ENCODE measurements at places on chromosomes 11 and 22. TPM values are rescaled to one million over a fixed set of nuclear protein-coding genes. Genes with fewer than 3 reads are reported as not detected.
A peak's percentile ranks its signal among the peaks of the same experiment; 100 is the strongest.

DNA sequence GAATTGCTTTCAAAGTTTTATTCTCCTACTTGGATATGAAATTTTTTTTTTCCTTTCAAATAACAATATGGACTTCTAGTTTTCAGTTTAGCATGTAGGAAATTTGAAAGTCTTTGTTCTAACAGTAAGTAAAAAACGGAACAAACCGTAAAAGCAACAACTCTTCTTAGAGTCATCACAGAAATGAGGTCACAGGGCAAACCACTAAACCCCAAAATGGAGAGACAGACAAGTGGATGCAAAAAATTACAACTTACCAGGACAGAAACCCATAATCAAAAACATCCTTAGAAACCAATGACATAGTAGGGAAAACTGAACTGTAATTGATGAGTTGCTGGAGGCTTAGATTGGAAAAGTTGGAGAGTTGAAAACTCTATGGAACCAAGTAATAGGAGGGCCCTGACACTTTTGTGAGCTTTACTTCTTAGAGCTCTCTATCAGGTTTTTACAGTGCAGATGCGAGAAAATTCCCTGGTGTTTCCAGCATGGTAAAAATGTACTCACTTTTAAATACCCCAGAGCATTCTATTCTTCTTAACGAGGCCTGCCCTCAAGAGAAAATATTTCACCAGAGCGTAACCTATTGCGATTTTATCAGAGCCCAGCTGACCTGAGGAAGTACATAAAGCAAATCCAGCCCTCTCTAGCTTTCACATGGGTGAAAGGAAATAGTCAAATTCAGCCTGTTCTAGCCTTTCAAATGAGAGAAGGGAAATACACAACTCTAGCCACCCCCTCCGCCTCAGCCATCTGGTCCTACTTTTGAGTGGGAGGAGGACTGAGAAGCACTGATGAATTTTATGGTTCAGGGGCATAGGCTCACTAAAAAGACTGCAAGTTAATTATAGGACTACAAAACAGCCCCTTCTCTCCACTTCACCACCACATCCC is 39.1 kb downstream of the CASP12 start:
- no peak for DNase-seq

PPM1F gene
- 53.9 TPM for total RNA-seq

GRCh38 chr11:2975594-2975993 is 16.5 kb downstream of the NAP1L4 start:
- DNase-seq: peak; percentile 33

GRCh38 chr11:12467610-12468009 is 90.2 kb downstream of the PARVA start:
- no peak for DNase-seq

ARL2 gene
- 131 TPM for total RNA-seq

DNA sequence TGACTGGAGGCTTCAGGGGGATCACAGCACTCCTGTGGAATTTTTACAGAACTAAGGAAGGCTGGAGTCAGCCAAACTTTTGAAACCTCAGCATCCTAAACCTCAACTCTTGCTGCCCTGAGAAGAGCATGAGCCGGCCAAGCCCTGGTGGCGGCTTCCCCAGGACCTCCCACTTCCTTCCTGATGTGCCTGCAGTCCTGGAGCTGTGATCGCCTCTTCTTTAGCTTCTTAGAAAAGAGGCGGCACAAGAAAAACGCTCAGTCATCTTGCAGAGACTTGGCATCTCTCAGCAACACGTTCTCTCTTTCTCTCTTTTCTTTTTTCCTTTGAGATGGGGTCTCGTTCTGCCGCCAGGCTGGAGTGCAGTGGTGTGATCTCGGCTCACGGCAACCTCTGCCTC is 40.4 kb upstream of the AMPD3 start:
- DNase-seq: peak; percentile 35

DNA sequence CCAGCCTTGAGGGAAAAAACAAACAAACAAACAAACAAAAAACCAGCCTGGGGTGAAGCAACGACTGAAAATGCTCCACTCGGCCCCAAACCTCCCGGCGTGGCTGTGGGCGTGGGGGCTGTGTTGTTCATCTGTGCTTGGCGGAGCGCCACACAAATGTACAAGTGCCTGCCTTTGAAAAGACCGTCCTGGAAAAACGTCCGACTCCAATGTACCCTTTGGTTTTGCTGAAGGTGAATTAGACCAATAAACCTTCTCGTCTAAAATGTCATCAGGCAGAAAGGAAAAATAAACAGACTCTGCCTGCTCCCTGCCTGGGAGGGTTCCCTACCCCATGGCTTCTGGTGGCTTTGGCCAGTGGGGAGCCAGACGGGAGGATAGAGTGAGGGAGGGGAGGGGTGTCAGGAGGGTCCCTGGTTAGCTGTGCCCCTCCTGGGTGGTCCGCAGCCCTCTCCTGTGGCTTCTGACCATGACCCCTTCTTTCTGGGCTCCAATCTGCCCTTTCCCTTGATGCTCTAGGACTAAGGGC is 93.9 kb downstream of the TRMU start:
- DNase-seq: no peak

DNA sequence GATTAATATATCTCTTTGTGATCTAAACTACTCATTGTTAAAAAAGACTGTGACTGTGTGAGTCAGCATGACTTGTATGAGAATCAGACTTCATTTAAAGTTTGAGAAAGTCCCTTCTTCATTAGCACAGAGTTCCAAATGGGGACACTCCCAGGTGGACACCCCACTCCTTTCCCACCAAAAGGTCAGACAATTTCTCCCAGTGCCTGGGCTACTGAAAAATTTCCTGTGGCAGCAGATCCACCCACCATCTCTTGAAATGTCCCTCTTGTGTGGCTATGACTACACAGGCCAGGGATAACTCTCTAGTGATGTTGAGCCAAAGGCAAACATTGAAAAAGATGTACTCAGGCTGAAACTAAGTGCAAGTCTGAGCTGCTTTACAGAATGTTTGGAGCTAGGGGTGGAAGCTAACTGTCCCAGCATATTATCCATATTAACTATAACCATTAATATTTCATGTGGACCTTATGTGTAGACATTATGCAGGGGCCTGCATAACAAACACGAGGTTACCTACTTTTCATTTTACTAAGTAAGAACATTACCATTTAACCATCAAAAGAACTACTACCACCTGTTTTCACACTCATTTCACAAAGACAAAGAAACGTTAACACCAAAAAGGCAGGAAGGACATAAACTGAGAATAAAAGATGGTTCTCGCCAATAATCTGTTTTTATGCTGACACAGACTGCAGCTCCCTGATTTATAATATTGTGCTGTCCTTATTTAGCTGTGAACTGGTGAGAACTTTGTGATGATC is 44.8 kb downstream of the MMP20 start:
- no peak for DNase-seq

DBX1 gene
- 2.3 TPM for total RNA-seq

HBG1 gene
- total RNA-seq: 7.5 TPM

- DNase-seq: no peak
Measured at GRCh38 chr11:1770528-1770927, 6.8 kb upstream of the CTSD start.

GRK2 gene
- 47.8 TPM for total RNA-seq

PARVB gene
- 43.1 TPM for total RNA-seq

DNA sequence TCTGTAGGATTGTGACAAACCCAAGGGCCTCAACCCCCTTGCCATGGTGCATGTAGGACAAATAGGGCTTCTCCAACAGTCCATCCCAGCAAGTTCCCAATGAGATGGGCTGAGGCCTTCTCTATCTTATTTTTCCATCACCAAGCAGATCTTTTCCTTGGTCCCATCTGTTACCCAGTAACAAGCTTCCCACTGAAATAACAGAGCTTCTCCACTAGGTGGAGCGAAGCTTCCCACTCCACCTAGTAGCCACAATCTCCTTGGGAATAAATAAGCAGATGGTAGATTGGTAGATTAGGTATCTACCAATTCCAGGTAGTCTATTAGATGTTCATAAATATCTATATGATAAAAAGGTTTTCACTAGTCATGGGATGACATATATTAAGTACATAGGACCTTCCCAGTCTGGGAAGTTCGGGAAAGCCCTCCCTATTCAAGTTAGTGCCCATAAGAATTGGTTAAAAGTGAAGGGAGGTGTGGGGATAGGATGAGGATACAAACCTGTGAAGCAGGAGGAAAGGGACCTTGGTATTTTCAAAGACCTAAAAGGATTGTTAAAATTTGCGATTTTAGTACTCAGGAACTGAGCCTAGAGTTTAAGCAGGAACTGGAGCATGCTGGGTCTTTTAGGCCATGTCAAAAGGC is 5.9 kb upstream of the OR52L1 start:
- DNase-seq: peak; percentile 2

- no peak for DNase-seq
Measured at GRCh38 chr11:59193587-59194130, 19.1 kb downstream of the MPEG1 start.

DNA sequence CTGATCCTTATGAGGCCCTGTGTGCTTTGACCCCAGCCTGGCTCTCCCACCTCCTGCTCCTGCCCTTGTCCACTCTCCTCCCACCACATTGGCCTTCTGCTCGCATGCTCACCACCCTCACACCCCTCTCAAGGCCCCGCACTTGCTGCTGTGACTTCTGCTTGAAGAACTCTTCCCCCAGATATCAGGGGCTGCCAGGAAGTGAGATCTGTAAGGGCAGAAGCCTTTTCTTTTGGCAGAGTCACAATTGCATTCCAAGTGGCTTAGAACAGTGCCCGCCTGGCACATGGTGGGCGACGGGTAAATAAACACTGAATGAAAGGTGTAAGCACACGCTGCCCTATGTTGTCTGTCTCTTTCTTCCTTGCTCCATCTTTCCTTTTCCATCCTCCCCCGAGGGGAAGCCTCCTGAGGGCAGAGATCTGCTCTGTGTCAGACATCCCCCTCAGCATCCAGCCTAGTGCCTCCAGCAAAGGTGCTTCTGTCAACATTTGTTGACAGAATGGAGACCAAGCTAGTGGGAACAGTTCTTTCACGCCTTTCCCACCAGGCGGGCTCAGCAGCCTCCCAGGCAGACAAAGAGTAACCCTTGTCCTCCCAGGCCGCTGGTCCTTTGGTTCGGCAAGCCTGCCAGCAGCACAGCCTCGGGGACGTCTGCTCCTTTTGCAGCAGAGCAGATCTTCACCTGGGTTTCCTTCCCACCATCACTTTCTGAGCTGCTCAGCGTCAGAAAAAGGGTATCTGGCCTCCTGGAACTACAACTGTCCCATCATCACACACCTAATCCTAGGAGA is 10.0 kb upstream of the PEX26 start:
- no peak for DNase-seq

EML3 gene
- 11.2 TPM for total RNA-seq

MUC5B gene
- 159 TPM for total RNA-seq

- no peak for DNase-seq
Measured at GRCh38 chr22:49724030-49724892, 103.4 kb downstream of the BRD1 start.

GRCh38 chr22:19923914-19924513 is 17.6 kb upstream of the COMT start:
- DNase-seq: no peak

DNA sequence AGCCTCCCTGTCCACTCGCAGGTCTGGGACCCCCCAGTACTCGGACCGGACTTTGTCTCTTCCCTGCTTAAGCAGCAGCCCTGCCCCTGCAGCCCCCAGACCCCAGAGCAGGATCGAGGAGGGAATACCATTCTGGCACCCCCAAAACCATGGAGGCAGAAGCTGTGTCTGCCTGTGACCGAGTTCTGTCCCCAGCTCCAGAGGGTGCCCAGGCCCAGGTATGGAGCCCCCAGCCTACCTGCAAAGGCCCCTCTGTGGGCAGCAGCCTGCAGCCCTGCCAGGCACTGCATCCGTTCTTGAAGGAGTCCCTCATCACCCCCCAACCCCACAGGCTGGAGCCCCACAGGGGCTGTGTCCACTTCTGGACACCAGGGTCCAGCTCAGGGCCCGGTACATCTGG is 163.8 kb downstream of the BRD1 start:
- no peak for DNase-seq

- no peak for DNase-seq
Measured at GRCh38 chr11:78853521-78853920, 278.9 kb upstream of the NARS2 start.

All from tongue (tissue), 3 donors.